Muscle of back (tissue), 13 donors: ENCODE measurements at places on chromosomes 7 and 10. TPM values are rescaled to one million over a fixed set of nuclear protein-coding genes. Genes with fewer than 3 reads are reported as not detected.

The RADIL gene
- 3.3 TPM for polyA plus RNA-seq

The GPR15LG gene
- 0.23 TPM for polyA plus RNA-seq

The SFTPA1 gene
- polyA plus RNA-seq, result not detected

DNA sequence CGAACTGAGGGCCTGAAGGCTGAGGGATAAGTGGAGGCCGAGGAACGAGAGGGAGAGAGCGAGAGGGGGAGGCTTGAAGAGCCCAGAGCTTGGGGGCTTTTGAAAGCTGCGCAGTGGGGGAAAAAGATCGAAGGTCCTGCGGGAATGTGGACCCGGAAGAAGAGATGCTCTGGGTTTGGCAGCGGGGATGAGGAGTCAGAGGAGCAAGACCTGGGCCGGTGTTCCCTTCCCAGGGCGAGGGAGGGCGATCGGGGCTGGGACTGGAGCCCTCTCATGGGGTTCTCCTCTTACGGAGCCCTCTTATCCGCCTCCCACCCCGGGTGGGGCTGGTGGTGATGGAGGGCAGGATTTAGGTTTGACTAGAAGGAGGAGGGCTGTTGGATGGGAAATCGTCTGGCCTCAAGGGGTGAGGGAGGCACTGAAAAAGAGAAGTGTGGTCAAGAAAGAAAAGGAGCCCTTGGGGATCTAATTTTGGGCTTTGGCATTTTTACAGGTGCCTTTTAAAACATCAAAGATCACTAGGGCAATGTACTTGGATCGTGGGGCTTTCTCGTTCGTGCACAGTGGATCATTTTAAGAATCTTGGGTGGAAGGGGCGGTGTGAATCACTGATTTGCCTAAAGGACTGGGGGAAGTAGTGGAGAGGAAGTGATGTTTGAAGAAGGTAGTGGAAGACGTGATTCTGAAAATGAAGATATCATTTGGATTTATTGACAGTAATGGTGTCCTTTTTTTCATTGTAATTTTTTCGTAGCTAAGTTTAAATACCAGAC, 637 bp downstream of the SAMD8 start:
- DNase-seq, result peak; percentile 88

DNA sequence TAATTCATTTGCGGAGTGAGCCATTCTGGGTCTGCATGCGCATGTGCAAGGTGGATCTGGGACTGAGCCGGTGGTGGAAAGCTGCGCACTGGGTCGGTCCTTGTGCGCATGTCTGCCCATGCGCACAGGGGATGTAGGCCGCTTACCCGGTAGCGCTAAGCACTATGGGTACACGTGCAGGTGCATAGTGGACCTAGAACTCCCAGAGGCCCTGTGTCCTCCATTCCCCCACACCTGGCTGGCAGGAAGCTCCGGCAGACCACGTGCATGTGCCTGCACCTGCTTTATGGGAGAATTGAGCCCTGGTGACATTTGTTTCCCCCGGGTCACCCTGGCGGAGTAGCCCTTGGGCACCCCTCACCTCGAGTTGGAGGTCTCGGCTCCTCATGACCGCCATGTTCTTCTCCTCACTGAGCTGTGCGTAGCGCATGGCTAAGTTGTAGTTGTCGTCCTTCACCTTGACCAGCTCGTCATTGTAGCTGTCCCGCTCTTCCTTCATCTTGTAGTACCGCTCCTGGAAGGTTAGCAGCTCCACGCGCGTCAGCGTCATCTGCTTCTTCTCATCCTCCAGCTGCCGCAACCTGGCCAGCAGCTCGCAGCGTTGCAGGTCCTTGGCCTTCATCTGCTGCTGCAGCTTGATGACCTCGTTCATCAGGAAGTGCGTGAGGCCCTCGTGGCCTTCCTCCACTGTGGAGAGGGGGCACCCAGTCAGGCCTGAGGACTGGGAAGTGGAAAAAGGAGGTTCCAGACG, 99.6 kb downstream of the CARD11 start:
- DNase-seq, result no peak

DNA sequence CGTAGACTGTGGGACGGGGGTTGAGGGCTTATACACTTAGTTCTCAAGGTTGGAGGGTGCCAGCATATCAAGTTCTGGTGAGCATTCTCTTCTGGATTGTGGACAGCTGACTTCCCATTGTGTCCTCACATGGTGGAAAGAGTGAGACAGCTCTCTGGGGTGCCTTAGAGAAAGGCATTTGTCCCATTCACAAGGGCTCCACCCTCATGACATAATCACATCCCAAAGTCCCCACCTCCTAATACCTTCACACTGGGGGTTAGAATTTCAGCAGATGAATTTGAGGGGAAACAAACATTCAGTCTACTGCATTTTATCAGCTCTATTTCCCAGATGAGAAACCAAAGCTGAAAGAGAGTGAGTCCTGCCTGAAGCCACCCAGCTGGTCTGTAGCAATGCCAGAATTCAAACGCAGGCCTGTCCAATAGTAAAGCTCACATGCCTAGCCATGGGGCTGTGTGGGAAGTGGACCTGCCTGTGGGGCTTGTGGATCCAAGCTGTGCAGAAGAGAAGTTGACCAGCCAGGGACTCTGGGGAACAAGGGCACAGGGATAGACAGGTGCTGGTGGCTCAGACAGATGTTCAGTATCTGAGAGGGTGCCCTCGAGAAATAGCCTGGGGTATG, 34.9 kb upstream of the LOXL4 start:
- no peak for DNase-seq

GRCh38 chr7:115009139-115009538, 87.2 kb downstream of the MDFIC start:
- DNase-seq, result no peak

DNA sequence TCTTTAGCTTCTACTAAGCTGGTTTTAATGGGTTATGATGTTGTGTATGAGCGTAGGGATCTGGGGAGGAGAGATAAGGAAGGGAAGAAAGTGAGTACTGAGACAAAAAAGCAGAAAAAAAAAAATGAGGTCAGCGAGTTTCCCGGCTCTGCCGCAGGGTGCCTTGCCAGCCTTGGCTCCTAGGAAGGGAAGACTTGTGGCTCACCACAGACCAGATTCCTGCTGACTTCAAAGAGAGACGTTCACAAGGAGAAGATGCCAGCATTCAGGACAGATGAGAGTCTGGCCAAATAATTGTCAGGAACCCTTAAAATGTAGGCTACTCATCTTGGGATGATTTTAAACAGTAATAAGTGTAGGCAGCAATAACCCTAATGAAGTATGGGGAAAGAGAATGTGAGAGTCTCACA, 11.4 kb upstream of the FAS start:
- DNase-seq, result no peak

GRCh38 chr7:159329818-159330378, 185.2 kb upstream of the VIPR2 start:
- peak; percentile 18 for DNase-seq

DNA sequence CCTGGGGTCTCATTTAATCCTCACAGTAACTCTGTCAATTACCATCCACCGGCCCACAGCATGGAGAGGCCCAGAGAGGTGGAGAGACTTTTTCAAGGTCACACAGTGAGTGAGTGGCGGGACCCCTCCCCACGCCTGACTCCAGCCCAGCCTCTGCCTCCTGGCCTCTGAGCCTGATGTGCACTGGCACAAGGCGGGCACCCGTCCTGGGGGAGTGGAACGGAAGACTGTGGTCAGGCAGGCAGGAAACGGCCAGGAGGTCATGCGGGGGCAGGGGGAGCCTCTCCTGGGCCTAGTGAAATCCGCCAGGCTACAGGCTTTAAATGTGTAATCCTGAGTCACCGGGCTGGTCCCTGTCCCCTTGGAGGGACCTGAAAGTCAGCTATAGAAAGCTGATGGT, 32.2 kb downstream of the ZCCHC24 start:
- no peak for DNase-seq
